ENCODE measurements at places on chromosomes 7 and 10.

DNA sequence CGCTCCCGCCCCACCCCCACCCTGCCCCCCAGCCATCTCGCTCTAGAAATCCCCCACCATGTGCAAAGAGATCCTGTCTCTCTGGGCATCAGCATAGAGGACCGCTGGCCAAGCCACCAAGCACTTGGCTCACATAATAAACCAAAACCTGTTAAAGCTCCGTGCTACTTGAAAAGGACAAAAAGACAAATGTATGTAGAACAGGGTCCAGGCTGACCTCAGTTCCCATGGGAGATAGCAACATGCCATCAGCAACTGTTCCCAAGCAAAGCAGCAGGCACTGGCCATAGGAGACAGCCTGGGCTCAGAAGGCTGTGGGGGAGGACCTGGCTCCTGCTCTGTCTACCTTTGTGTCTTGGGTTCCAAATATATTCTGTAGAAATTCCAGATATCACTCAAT, 38.4 kb upstream of the GDF10 start:
- no peak for DNase-seq

GRCh38 chr10:71436268-71437125, 39.8 kb downstream of the CDH23 start:
- no peak for DNase-seq

DNA sequence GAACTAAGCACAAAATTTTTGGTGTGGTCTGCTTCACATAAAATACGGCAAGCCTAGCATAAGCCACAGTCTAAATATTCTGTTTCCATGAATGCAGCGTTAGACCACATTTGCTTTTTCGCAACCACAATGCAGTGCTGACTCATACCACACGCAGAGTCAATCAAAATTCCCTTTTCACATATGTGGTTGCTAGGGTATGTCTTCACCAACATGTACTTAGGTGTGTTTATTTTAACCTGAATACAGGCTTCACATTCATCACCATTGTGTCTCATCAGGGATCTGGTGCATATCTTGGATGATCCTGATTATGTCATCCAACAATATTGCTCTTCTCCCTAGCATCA, 90.8 kb downstream of the CHN2 start:
- peak; percentile 83 for DNase-seq

- no peak for DNase-seq
Measured at GRCh38 chr7:105800849-105801534, 75.4 kb downstream of the ATXN7L1 start.
